ENCODE measurements at places on chromosomes 2 and 18.

DNA sequence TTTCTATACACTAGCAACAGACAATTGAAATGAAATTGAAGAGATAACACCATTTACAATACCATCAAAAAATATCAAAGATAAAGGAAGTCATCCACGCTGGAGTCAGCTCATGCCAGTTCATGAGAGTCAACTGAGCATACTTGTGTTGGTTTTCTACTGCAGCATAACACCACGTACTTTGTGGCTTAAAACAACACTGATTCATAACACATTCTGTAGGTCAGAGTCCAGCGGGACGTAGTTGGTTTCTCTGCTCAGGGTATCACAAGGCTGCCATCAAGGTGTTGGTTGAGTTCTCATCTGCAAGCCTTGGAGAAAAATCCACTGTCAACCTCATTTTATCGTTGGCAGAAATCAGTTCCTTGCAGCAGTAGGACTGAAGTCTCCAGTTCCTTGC is 84.2 kb downstream of the TEX51 start:
- no peak for DNase-seq

DNA sequence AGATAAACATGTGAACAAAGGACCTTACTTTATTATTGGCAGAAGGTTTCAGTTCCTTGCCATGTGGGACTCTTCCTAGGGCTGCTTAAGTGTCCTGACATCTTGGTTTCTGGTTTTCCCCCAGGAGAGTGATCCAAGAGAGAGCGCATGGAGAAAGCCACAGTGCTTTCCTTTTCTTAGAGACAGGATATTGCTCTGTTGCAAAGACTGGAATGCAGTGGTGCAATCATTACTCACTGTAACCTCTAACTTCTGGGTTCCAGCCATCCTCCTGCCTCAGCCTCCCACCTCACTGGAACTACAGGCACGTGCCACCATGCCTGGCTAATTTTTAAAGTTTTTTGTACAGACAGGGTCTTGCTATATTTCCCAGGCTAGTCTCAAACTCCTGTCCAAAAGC is 38.1 kb upstream of the TCF7L1 start:
- no peak for DNase-seq

- DNase-seq, result peak; percentile 72
Measured at GRCh38 chr2:241315879-241316631, at the start of gene SEPTIN2. SEPTIN2 (plus strand) TSS chr2:241315925; CDS start chr2:241324233, 8,308 bp downstream.

GRCh38 chr2:206615417-206616089 is 26.7 kb upstream of the FAM237A start:
- DNase-seq, result no peak

DNA sequence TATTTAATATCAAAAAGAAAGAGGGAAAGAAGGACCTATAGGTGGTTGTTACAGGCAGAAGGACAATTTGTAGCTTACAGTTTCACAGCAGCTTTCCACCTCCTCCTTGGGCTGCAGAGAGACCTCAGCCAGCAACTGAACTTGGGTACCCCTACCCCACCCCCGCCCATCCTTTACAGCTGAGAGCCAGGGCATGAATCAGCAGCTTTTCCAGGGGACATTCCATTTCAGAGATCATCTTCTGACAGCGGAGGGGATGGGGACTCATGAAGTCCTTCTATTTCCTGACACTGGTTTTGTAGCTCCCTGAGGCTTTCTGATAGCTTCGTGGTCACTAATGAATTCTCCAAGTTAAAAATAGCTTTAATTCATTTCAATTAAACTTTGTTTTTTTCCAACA is 96.4 kb downstream of the ITGB1BP1 start:
- DNase-seq, result no peak

DNA sequence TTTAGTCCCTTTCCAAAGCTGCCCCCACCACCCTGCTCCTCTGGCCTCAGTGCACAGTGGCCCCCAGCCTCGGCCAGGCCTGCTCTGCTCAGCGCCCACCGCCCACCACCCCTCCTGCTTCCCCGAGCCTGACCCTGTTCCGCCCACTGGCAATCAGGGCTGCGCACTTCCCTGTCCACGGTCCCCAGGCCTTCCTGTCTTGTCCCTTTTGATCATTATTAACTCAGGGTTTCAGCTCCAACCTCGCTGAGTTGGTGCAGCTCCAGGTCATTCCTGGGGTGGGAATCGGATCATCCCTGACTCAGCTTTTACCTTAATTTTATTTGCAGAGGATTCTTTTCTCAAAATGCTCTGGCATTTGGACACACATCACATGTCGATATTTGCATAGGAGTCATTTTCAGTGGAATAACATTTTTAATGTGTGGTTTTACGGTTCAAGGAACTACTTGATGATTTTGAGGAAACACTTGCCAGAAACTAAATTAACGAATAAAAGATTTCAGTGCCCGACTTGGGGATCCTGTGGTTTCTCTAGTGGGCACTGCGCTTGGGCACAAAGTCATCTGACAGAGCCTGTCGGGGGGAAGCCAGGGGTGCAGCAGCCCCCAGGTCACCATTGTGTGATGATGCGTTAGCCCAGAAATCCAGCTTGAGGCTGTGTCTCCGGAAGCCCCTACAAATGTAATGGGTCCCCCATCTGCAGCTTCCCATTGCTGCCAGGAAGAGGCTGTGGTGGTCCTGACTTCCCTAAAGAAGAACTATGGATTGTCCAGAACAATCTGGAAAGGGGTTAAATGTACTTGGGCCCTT is 1.0 kb upstream of the ESPNL start:
- peak; percentile 14 for DNase-seq

Measured in stimulated activated naive B cell treated with anti-CD40 and anti-IgM and Interleukin-4, amounts not matched to agents 10 μg/mL and 1 μg/mL and 100 μg/mL, for 72 hours (primary cell).